ENCODE measurements at places on chromosomes 7 and 10. TPM values are rescaled to one million over a fixed set of nuclear protein-coding genes. Genes with fewer than 3 reads are reported as not detected.

GRCh38 chr10:29304264-29304994 lies 15.6 kb downstream of the LYZL1 start:
- no peaks in the 10 kb centered on the region for H3K27me3 ChIP-seq
- no peaks in the 10 kb centered on the region for H3K36me3 ChIP-seq
- no peaks in the 10 kb centered on the region for H3K4me1 ChIP-seq
- H3K4me3 ChIP-seq: no peak overlapping the region
- no peak for DNase-seq
- no peak overlapping the region for H3K27ac ChIP-seq

GRCh38 chr7:256461-256940 lies 33.5 kb upstream of the FOXL3 start:
- H3K27ac ChIP-seq: no peak overlapping the region
- DNase-seq: no peak
- H3K36me3 ChIP-seq: peaks cover 13% of the 10 kb centered on the region
- H3K4me1 ChIP-seq: no peaks in the 10 kb centered on the region
- no peaks in the 10 kb centered on the region for H3K27me3 ChIP-seq
- H3K4me3 ChIP-seq: no peak overlapping the region

- no peak for DNase-seq
- H3K27ac ChIP-seq: no peak overlapping the region
- no peaks in the 10 kb centered on the region for H3K36me3 ChIP-seq
- H3K4me1 ChIP-seq: no peaks in the 10 kb centered on the region
- H3K27me3 ChIP-seq: no peaks in the 10 kb centered on the region
Observed at GRCh38 chr10:115606086-115606485, 512.9 kb downstream of the ATRNL1 start.

- H3K4me3 ChIP-seq: no peak overlapping the region
- no peak for DNase-seq
- no peaks in the 10 kb centered on the region for H3K4me1 ChIP-seq
- H3K27me3 ChIP-seq: no peaks in the 10 kb centered on the region
- no peak overlapping the region for H3K27ac ChIP-seq
- H3K36me3 ChIP-seq: no peaks in the 10 kb centered on the region
Observed at GRCh38 chr10:58764087-58764747, 251.5 kb downstream of the BICC1 start.

GNGT1 gene
- total RNA-seq: not detected

CAMK1D gene
- total RNA-seq: 10.9 TPM

MPP7 gene
- 34.3 TPM for total RNA-seq

PHYHIPL gene
- total RNA-seq: not detected

MSMB gene
- not detected for total RNA-seq
